ENCODE measurements at places on chromosomes 13 and 19.

DNA sequence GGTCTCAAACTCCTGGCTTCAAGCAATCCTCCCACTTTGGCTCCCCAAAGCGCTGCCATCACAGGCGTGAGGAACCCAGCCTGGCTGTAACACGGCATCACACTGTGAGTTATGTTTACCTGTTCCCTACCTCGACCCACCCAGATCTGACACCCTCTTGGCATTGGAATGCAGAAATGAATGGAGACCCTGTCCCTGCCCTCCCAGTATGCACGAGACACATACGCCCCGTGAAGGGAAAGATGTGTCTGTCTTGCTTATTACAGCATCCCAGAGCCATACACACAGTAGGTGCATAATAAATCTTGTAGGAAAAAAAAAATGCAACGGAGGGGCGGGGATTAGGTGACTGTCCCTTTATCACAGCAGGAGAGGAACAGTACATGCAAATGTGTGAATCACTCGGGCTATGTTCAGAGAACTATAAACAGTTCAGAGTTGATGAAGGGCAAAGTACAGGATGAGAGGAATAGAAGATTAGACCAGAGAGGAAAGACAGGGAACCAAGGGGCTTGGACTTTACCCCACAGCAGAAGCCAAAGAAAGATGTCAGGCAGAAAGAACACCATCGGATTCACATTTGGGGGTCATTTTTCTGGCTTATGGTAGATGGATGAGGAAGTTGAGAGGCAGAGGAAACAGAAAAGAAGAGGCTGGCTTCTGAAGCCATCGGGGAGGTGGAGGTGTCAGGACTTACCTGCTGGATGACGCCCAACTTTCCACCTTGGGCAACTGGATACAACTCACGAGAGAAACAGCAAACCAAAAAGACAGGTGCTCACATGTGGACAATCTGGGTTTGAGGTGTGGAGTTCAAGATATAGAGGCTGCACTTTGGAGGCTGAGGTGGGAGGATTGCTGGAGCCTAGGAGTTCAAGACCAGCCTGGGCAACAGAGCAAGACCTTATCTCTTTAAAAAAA is 94.3 kb downstream of the INSR start:
- no peak for DNase-seq

- no peak for DNase-seq
These were observed 6.5 kb downstream of the CCNA1 start for GRCh38 chr13:36438594-36439483.

- DNase-seq: no peak
These were observed 340.6 kb downstream of the KCNRG start for GRCh38 chr13:50355797-50356196.

- DNase-seq: no peak
These were observed 76.8 kb downstream of the ESD start for GRCh38 chr13:46720189-46720588.

- DNase-seq: peak; percentile 24
These were observed 273.5 kb downstream of the FGF14 start for GRCh38 chr13:102128216-102128810.

- DNase-seq: no peak
These were observed 25.6 kb upstream of the ADGRE1 start for GRCh38 chr19:6861683-6862286.

DNA sequence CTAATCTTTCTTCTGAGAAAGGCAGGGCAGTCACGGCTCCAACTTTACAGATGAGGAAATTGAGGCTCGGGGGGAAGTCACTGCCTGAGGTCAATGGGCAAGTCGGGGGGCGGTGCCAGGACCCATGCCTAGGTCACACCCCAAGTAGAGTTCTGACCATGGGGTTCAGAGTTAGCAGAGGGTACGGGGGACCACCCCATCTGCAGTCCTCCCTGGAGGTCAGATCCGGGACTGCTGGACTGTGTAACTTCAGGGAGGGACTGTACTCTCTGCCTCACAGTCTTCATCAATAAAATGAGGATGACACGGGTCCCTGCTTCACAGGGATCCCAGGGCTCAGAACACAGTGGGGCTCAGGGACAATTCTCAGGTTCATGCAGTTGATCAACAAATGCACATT is 7.7 kb downstream of the SLC5A5 start:
- no peak for DNase-seq

- no peak for DNase-seq
These were observed 14.9 kb downstream of the LCP1 start for GRCh38 chr13:46166947-46167610.

GRCh38 chr13:47420568-47420967 is 523.7 kb upstream of the HTR2A start:
- DNase-seq: no peak

DNA sequence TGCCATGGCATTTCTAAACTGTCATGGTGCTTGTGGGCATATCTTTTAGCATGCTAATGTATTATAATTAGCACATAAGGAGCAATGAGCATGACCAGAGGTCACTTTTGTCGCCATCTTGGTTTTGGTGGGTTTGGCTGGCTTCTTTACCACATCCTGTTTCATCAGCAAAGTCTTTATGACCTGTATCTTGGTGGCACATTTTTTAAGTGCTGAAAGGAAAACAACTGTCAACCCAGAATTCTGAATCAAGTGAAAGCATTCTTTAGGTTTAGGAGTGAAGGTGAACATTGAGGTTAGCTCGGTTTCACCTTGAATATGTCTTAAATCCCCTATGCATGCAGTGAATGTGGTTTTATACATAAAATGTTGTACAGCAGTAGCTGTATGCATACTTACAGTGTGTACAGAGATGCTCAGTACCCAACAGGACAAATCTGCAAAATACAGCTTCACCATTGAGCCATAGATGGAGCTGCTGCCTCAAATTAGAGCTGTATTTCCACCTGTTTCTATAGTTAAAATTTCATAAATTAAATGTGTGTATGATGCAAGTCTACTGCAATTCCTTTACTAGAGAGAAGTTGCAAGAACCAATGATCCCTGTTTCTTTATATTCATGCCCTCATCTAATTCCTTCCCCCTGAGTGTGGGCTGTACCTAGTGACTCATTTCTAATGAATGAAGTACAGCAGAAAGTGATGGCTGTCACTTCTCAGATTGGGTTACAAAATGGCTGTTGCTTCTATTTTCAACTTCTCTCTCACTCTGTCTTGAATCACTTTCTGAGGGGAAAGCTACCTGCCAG is 25.2 kb upstream of the IGSF23 start:
- DNase-seq: peak; percentile 50

GRCh38 chr19:46838160-46838559 is 12.5 kb downstream of the AP2S1 start:
- no peak for DNase-seq

DNA sequence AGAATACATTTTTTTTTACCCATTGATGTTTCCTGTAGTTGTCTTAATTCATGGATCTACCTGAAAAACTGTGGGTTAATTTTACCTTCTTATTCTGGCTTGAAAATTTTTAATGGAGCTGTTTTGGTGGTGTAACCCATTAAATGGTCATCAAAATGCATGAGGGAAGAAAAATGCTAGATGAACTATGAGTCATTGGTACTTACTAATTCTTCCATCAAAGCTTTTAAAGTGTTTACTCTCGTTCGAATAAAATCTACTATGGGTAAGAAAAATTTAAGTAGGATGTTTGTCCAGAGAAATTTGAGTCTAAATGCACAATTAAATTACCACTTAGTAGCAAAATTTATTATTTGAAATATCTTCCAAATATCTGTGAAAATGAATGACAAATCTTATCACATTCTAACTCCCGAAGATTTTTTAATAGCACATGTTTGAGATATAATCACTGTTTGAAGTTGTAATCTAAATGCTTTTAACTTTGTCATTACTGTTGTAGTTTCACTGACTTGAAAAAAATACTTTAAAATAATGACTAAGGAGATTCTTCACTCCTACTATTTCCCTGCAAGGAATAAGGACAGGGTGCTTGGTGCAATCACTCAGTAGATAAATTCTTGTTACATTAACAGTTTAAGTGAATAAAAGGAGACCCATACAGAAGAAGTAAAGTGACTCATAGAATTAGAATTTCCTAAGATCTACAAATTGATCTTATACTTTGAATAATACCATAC is 437.7 kb downstream of the IRS2 start:
- DNase-seq: peak; percentile 31

- no peak for DNase-seq
These were observed 15.6 kb downstream of the POLR1D start for GRCh38 chr13:27637289-27637626.
